Subcutaneous adipose tissue (tissue), 4 donors: ENCODE measurements at places on chromosomes 6 and 20. TPM values are rescaled to one million over a fixed set of nuclear protein-coding genes. Genes with fewer than 3 reads are reported as not detected.

AIF1 gene
- total RNA-seq, result 177 TPM

VSTM2L gene
- 1.1 TPM for total RNA-seq

KCNK16 gene
- total RNA-seq, result not detected

SLC22A16 gene
- total RNA-seq, result 4.2 TPM

BNIP5 gene
- not detected for total RNA-seq

EYA4 gene
- 1.5 TPM for total RNA-seq

SLC39A7 gene
- total RNA-seq, result 53.2 TPM

FAM83C gene
- not detected for total RNA-seq

FERMT1 gene
- total RNA-seq, result 0.16 TPM

ACOT8 gene
- total RNA-seq, result 21.9 TPM

SCRT2 gene
- total RNA-seq, result not detected

PPIL6 gene
- 8.8 TPM for total RNA-seq

TUBE1 gene
- total RNA-seq, result 27.2 TPM

GNAS gene
- total RNA-seq, result 671 TPM

METTL24 gene
- total RNA-seq, result not detected

TCEA2 gene
- 31.1 TPM for total RNA-seq

MAPK13 gene
- 2.6 TPM for total RNA-seq

PLCB1 gene
- 20.3 TPM for total RNA-seq

FILIP1 gene
- 6.2 TPM for total RNA-seq

GMDS gene
- 17.2 TPM for total RNA-seq

SLC22A3 gene
- total RNA-seq, result 9.7 TPM

SAPCD1 gene
- total RNA-seq, result not detected

CDC5L gene
- 16.5 TPM for total RNA-seq

PGC gene
- not detected for total RNA-seq

SSTR4 gene
- total RNA-seq, result not detected

GLP1R gene
- total RNA-seq, result not detected

KCNK5 gene
- total RNA-seq, result 1.1 TPM

SYCP2L gene
- 4.6 TPM for total RNA-seq

TCP11 gene
- not detected for total RNA-seq

STX7 gene
- 38.4 TPM for total RNA-seq

ADGB gene
- not detected for total RNA-seq

TTK gene
- 2.7 TPM for total RNA-seq

MDC1 gene
- 10.1 TPM for total RNA-seq

OPRM1 gene
- total RNA-seq, result not detected

DSP gene
- 1.9 TPM for total RNA-seq
